Bladder microvascular endothelial cell (primary cell): ENCODE measurements at places on chromosomes 3 and 15. TPM values are rescaled to one million over a fixed set of nuclear protein-coding genes. Genes with fewer than 3 reads are reported as not detected.

TPRG1 gene
- not detected in 2 replicates for total RNA-seq

CD80 gene
- total RNA-seq: 0.06 TPM in 1 of 2 replicates, not detected in the other

OXTR gene
- 0.32 and 1.1 TPM in 2 replicates for total RNA-seq

P2RY13 gene
- total RNA-seq: not detected in 2 replicates

GRAMD1C gene
- 35.0 and 43.2 TPM in 2 replicates for total RNA-seq

MAGI1 gene
- total RNA-seq: 42.9 and 106 TPM in 2 replicates

SLCO3A1 gene
- 0.63 and 0.97 TPM in 2 replicates for total RNA-seq

PPP1R14D gene
- total RNA-seq: not detected in 2 replicates

RBSN gene
- 12.8 and 25.1 TPM in 2 replicates for total RNA-seq

CSNK1G1 gene
- 17.0 and 41.1 TPM in 2 replicates for total RNA-seq

P2RY12 gene
- not detected in 2 replicates for total RNA-seq

EIF3J gene
- 32.2 and 67.7 TPM in 2 replicates for total RNA-seq

BFSP2 gene
- not detected in 2 replicates for total RNA-seq

ZBBX gene
- total RNA-seq: under 0.01 and 0.13 TPM in 2 replicates

MST1 gene
- 1.1 and 4.0 TPM in 2 replicates for total RNA-seq

UBE2E1 gene
- 80.1 and 114 TPM in 2 replicates for total RNA-seq

ACTC1 gene
- total RNA-seq: 0.49 TPM in 1 of 2 replicates, not detected in the other

TNK2 gene
- total RNA-seq: 13.9 and 23.9 TPM in 2 replicates

STRA6 gene
- 0.06 TPM in 1 of 2 replicates, not detected in the other for total RNA-seq

KIF7 gene
- total RNA-seq: 0.81 and 2.3 TPM in 2 replicates

CPLX3 gene
- total RNA-seq: not detected in 2 replicates

DTWD1 gene
- 7.8 and 14.9 TPM in 2 replicates for total RNA-seq

GPR27 gene
- total RNA-seq: not detected in 2 replicates

C3orf85 gene
- total RNA-seq: not detected in 2 replicates

AVEN gene
- 21.0 and 25.7 TPM in 2 replicates for total RNA-seq

MASP1 gene
- total RNA-seq: 0.19 and 1.6 TPM in 2 replicates

TMEM158 gene
- total RNA-seq: under 0.01 and 0.44 TPM in 2 replicates

ABI3BP gene
- 1.5 and 17.4 TPM in 2 replicates for total RNA-seq

ABHD6 gene
- total RNA-seq: 13.3 and 16.2 TPM in 2 replicates

ENTPD3 gene
- total RNA-seq: not detected in 2 replicates

ROPN1 gene
- not detected in 2 replicates for total RNA-seq

HYKK gene
- total RNA-seq: 0.49 and 1.3 TPM in 2 replicates

USP13 gene
- 9.1 and 21.5 TPM in 2 replicates for total RNA-seq

SLC51A gene
- total RNA-seq: not detected in 2 replicates

REC114 gene
- total RNA-seq: not detected in 2 replicates

AQP9 gene
- total RNA-seq: not detected in 2 replicates

TLR9 gene
- total RNA-seq: under 0.01 and 0.06 TPM in 2 replicates

SNX22 gene
- total RNA-seq: 0.16 and 0.25 TPM in 2 replicates

LYZL4 gene
- not detected in 2 replicates for total RNA-seq

CEMIP gene
- 0.32 and 0.50 TPM in 2 replicates for total RNA-seq

CD200 gene
- total RNA-seq: 1.3 and 5.5 TPM in 2 replicates

CASR gene
- total RNA-seq: not detected in 2 replicates

SYNPR gene
- total RNA-seq: not detected in 2 replicates

CNTN3 gene
- 0.44 TPM in 1 of 2 replicates, not detected in the other for total RNA-seq

GABRB3 gene
- total RNA-seq: under 0.01 TPM in 1 of 2 replicates, not detected in the other

CDC25A gene
- total RNA-seq: 10.8 and 11.6 TPM in 2 replicates

RGMA gene
- 0.06 TPM in 1 of 2 replicates, not detected in the other for total RNA-seq

SLC12A6 gene
- 15.2 and 34.8 TPM in 2 replicates for total RNA-seq

TM4SF18 gene
- 248 and 498 TPM in 2 replicates for total RNA-seq

DNAH12 gene
- under 0.01 and 0.16 TPM in 2 replicates for total RNA-seq

IL20RB gene
- total RNA-seq: 0.16 and 1.1 TPM in 2 replicates
